Pulmonary artery endothelial cell (primary cell): ENCODE measurements at places on chromosomes 7 and 10.

DNA sequence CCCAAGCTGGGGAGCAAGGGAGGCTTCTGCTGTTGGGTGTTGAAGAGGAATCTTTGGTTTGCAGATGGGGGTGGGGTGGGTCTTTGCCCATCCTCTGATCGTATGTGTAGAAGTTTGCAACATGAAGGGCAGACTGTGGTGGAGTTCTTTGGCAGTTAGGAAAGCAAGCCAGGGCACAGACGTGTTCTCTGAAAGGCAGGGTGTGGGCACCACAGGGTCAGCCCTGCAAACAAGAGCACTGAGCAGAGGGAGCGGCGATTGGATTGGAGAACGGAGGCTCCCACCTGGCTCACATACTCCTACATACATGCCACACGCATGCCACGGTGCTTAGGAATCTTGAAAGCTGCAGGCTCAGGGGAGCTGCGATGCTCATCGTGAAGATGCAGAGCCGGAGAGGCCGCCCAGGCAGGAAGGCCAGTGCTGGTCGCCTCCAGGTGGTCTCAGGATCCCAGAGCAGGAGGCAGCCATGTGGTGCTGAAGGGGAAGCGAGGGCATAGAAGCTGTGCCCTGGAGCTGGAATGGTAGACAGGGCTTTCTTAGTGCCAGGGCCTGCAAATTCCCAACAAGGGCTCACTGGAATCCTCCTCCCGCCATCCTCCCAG, 149.0 kb downstream of the MGMT start:
- DNase-seq: no peak

GRCh38 chr10:120963594-120964220, 112.5 kb downstream of the WDR11 start:
- DNase-seq: no peak

- no peak for DNase-seq
Measured at GRCh38 chr7:24812305-24812945, 55.2 kb upstream of the GSDME start.

DNA sequence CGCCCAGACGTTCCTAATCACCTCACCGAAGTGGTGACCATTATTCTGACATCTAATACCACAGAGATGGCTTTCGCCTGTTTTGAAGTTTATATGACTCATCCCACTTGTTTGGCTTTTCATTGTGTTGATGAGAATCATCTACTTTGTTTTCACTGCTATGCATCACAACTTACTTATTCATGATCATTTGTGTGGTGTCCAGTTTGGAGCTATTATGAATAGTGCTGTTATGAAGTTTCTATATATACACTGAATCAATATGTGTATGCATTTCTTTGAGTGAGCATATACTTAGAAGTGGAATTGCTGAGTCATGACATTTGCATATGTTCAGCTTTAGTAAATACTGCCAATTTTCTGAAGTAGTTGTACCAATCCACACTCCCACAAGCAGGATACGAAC, 38.6 kb upstream of the TNKS2 start:
- no peak for DNase-seq

- DNase-seq: no peak
Measured at GRCh38 chr10:113027574-113028455, 77.8 kb downstream of the TCF7L2 start.

DNA sequence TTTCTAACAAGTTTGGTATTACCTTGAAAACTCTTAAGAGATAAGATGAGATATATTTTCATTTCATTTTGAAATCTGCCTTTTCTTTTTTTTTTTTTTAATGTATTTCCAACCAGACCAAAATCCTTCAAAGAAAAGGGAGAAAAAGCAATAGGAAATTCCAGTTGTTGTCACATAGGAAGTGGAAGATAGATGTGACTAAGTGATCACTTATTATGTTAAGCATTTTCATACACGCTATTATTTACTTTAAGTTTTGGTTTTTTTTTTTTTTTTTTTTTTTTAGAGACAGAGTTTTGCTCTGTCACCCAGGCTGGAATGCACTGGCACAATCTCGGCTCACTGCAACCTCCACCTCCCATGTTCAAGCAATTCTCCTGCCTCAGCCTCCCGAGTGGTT, 197.2 kb upstream of the FRMD4A start:
- no peak for DNase-seq

DNA sequence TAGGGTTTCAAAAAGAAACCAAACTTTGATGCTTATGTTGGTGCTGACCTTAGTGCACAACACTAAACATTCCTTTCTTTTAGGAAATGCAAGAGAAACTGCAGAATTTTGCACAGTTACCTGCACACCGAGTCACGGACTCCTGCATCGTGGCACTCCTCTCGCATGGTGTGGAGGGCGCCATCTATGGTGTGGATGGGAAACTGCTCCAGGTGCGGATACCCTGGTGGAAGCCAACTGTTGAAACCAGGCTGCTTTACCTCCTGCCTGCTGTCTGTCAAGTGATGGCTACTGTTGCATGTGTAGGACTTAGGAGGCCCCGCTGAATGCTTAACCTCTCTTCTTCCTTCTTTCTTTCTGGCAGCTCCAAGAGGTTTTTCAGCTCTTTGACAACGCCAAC, 11.7 kb downstream of the CASP2 start:
- DNase-seq: no peak

DNA sequence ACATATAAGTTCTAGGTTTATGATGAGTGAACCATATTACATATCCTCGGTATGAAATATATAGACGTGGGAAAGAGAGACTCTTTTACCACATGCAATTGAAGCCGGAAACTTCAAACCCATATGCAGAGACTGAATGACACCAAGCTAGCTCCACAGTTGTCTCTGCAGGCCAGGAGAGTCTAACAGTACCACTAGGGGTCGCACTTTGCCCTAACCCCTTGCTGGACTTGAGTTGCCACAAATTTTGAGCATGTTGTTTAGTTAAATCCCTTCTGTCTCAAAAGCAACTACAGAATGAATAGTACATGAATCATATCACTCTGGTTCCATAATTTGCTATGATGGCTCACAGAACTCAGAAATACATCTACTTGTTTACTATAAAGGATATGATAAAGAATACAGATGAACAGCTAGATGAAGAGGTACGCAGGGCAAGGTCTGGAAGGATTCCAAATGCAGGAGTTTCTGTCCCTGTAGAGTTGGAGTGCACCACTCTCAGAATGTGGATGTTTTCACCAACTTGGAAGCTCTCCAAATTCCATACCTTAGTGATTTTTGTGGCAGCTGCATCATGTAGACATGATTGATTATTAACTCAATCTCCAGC, 112.4 kb upstream of the YAE1 start:
- DNase-seq: peak; percentile 24
